EH (cell line): ENCODE measurements at places on chromosomes 7 and 10.

DNA sequence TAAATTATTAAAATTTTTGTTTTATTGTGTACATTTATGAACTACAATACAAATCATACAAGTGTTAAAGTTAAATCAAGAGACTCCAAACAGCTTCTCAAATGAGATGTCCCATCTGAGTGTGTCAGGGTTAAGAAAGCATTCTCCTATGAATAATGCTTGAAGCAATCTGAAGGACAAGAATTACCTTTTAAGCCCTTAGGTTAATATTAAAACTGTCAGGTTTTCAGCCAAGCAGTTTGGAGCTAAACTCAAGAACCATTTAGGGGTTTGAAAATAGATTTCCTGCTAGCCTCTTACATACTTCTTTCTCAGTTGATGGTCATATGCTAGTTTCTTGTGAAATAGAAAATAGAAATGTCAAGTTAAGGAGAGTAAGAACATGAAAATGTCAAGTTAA lies 38.3 kb downstream of the LIPJ start:
- DNase-seq, result no peak

GRCh38 chr10:114925587-114926586 lies 12.1 kb upstream of the TRUB1 start:
- peak; percentile 73 for DNase-seq

DNA sequence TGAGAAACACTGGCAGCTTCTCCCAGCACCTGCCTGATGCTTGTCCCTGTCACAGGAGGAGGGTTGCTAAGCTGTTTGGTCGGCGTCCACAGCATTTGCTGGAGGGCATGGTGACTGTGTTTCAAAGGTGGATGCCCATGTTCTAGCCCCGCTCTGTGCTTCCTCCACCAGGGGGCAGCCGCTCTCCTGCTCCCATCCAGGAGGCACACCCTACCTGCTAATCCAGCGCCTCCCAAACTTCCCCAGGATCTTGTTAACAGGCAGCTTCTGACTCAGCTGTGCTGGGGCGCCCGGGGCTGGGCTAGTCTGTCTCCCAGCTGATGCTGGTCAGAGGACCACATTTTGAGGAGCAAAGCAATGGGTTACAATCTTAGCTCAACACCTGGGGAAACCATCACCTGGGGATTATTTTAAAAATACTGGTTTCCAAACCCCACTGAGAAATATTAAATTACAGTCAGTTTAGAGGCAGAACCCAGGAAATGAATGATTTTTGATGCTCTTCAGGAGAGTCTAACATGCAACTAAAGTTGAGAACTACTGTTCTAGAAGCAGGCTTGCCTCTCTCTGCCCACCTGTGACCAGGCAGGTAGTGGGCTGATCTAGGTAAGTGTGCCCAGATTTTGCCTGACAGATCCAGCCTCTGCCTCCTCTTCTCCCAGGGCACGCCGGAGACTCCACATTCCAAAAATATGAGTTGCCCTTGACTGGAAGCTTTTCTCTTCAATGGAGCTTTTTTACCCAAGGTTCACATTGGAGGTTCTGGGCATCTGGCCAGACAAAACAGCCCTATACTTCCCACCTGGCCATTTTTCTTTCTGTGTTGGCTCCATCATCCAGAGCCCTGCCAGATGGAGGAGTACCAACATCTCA lies 92.7 kb upstream of the GPR26 start:
- DNase-seq, result peak; percentile 31

DNA sequence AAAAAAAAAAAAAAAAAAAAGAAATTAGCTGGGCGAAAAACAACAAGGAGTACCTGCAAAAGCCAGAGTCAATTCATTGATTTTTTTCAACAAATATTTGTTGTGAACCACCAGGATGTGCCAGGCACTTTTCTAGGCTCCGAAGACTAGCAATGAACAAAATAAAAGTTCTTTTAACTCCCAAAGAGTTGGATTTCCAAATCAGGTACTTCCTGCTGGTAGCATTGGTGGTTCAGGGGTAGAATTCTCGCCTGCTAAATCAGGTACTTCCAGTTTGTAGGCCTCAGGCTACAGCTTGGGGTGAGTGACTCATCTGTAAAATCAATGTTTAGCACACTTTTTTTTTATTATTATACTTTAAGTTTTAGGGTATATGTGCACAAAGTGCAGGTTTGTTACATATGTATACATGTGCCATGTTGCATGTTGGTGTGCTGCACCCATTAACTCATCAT lies 10.9 kb downstream of the PPA1 start:
- no peak for DNase-seq

GRCh38 chr10:61937631-61938351 lies 36.3 kb downstream of the ARID5B start:
- DNase-seq, result peak; percentile 74

DNA sequence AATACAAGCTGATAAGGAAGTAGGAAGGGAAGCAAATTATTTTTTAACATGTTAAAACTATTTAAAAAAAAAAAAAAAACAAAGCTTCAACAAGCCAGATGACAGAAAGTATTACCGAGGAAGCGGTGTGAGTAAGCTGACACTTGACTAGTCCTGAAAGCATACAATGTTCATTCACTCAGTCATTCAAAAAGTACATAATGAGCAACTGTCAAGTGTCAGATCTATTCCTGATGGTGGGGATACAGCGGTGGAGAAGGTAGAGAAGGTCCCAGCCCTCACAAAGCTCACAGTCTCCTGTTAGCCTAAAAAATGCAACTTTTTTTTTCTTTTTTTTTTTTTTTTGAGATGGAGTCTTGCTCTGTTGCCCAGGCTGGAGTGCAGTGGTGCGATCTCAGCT lies 40.0 kb downstream of the RAPGEF5 start:
- DNase-seq, result no peak

DNA sequence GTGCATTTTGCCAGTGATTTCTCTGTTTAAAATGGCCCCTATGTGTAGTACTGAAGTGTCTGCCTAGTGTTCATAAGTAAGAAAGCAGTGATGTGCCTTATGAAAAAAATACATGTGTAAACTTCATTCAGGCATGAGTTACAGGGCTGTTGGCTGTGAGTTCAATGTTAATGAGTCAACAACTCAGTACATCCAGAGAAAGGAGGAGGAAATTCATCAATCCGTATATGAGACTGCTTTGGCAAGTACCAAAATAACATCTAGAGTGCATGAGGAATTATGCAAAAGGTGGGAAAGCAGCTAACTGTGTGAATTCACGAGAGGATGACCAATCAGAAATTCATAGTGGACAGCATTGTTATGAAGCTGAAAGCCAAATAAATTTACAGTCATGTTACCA lies 255.6 kb downstream of the ZEB1 start:
- no peak for DNase-seq

DNA sequence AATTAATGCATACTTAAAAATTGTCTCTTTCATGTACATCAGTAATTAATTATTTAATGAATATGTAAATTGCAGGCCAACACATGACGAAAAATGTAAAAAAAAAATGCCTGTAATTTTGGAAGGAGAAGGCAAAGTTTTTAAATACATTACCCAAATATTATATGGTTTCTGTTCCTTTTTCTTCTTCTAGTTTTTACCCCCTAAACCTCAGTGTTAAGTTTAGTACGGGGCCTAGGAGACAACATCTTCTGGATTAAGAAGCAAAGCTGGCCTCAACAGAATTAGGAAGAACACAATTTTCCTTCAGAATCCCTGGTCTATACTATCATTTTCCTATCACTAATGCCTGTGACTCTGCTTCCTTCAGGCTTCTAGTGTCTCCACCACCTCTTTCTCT lies 459.3 kb upstream of the NRP1 start:
- no peak for DNase-seq

- DNase-seq, result peak; percentile 18
These were observed 3.8 kb downstream of the STMP1 start for GRCh38 chr7:135666156-135666555.

DNA sequence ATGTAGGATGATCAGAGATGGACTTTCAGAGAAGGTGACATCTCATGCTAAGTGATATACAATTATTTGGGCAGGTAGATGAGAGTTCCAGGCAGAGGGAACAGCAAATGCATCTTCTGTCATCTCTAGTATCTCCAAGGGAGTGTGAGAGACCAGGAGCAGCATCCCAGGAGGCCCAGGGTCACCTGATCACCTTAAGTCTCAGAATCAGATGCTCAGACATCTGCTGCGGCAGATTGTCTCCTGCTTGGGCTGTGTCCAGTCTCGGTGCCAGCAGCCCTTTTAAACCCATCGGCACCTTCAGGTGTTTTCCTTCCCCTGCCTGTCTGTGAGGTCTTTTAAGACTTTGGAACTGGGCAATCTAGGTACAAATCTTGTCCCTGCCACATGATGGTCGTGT lies 690.6 kb downstream of the LRMDA start:
- no peak for DNase-seq

- no peak for DNase-seq
These were observed 287.8 kb downstream of the GALNT17 start for GRCh38 chr7:71419546-71420337.

GRCh38 chr7:131607291-131608115 lies 51.1 kb upstream of the PODXL start:
- no peak for DNase-seq

- no peak for DNase-seq
These were observed 4.3 kb downstream of the MKI67 start for GRCh38 chr10:128121750-128122412.

- DNase-seq, result no peak
These were observed 984 bp upstream of the IKZF1 start for GRCh38 chr7:50303335-50304128.

- no peak for DNase-seq
These were observed 36.2 kb downstream of the ZCCHC24 start for GRCh38 chr10:79409038-79409725.

DNA sequence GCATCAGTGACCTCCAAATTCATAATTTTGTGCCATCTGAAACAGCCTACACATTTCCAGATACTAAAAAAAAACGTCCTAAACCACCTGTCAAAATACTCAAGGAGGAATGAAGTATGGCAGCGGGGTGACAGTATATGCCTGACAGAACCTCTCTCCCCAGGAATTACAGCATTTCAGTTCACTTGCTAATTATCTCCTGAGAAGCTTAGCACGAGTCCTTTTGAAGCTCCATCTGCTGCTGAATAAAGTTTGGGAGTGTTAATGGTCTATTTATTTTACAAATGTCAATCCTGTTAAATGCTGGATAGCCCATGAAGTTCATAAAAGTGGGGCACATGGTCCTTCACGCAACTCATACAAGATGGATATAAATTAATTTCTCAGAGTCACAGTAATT lies 29.4 kb upstream of the ANLN start:
- DNase-seq, result no peak

- no peak for DNase-seq
These were observed 138.7 kb downstream of the GFRA1 start for GRCh38 chr10:116134322-116134721.

- no peak for DNase-seq
These were observed 58.6 kb downstream of the TPK1 start for GRCh38 chr7:144777005-144777839.

DNA sequence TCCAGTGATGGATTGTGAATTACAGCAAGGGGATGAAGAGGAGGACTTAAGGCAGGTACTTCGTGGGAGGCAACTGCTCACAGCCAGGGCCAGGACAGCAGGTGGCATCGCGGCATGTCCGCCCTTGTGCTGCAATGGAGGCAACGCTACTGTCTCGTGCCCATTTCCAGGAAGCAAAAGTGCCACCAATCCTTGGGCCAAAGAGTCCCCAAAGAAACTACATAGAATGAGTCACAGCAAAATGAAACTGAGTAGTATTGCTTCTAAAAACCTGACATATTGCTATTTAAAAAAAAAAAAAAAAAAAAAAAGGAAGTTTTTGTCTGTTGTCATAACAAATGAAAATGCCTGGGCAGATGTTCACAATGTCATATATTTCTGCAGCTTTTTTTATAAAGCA lies 46.6 kb downstream of the RSU1 start:
- no peak for DNase-seq

DNA sequence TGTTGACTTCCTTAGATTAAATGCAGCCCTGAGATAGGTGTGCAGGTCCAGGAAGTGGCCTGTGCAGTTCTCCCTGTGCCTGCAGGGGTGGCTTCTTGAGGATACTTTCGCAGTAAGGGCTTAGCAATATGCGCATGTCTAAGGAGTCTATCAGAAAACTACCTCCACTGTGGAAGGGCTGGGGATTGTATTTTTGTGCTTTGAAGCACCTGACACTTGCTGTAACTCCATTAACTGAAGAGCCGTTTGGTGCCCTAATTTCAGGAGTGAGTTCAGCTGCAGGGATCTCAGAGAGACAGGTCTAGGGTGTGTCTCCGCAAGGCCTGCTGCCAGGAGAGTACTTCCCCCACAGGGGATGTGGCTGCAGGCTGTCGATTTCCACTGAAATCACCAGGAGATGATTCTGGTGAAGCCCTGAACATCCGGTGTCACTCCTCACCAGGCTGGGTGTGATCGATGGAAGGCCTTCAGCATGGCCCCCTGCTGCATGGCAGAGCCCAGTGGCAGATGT lies 35.5 kb downstream of the IKZF1 start:
- no peak for DNase-seq

- DNase-seq, result no peak
These were observed 178.6 kb downstream of the FANK1 start for GRCh38 chr10:126075009-126075408.

DNA sequence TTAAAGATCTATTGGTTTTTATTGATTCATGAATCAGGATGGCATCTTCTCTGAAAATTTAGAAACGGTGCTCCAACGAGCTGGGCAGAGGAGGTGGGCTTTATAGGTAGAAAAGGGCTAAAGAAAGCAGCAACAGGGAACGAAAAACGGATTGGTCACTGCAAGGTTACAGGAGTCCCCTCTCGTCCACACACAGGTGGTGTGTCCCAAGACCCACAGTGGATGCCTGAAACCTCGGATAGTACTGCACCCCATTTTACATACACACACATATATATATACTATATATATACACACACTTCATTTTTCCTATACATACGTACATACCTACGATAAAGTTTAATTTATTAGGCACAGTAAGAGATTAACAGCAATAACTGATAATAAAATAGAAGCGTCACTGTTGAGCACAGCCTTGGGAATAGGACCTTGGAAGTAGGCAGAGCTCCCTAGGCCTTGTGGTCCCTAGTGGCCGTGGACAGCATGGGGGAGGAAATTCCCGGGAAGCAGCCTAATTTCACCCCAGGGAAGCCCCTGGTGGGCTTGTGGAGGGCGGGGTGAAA lies 737 bp upstream of the NUB1 start:
- DNase-seq, result no peak

GRCh38 chr10:80283119-80283518 lies 6.3 kb downstream of the MAT1A start:
- DNase-seq, result no peak
